ENCODE measurements at places on chromosomes 2 and 18.

DNA sequence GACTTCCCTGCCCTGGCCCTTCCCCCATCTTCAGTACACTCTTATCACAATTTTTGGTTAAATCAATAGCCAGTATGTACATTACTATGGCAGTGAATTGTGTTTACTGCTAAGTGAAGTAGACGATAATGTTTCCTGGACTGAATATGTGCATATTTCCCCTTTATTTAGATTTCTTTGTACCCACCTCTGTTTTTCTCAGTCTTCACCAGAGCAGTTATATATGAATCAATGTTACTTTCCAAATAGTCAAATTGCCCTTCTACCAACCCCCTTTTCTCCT lies 97.1 kb upstream of the HS6ST1 start:
- no peak for DNase-seq

DNA sequence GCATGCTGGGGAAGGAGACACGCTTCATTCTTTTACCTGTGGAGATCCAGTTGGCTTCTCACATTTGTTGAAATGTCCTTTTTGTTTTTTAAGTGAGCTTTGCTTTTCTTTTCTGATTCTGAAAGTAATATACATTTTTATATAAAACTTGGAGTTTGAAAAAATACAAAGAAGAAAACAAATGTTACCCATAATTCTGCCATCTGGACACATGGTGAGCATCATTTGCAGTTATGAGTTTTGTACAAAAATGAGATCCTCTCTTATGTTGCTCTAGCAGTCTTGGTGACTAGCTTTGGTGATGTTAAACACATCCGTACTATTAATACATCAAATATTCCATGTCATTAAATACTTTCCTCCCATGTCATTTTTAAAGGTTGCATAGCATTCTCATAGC lies 101.1 kb upstream of the OTOS start:
- no peak for DNase-seq

DNA sequence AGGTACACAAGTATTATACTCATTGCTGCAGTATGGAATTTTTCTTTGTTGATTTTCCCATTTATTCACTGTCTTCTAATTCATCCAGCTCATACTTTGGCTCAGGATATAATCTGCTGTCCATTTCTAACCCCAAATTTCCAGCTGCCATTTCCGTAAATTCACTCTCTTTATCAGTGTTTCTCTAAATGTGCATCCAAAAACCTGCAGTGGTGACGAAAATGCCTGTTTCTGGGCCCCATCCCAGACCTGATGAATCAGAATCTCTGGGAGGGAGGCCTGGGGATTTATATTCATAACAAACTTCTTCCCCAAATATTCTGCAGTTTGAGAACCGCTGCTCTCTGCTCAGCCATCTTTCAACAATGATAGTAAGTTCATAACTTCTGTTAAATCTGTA lies 86.6 kb downstream of the VWC2L start:
- DNase-seq = no peak

- DNase-seq = peak; percentile 35
Observed at GRCh38 chr2:226885769-226886435, 50.0 kb downstream of the RHBDD1 start.

DNA sequence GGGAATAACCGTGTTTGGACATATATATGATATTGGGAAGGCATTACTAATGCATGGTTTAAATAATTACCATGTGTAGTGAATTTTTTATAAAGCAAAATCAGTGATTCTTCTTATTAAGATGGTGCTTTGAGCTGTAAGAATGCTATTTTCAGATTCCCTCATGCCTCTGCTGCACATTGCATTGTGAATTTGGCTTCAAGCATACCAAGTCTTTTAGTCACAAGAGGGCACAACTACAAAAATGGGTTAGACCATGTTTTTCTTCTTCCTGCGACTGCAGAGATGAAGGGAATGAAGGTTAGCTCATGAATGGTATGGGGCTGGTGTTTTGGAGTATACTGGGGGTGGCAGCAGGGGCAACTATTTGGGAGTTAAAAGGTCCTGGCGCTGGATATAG lies 320.1 kb downstream of the SLC4A3 start:
- DNase-seq = peak; percentile 23

- DNase-seq = peak; percentile 2
Observed at GRCh38 chr2:159497847-159498246, 118.5 kb downstream of the BAZ2B start.

DNA sequence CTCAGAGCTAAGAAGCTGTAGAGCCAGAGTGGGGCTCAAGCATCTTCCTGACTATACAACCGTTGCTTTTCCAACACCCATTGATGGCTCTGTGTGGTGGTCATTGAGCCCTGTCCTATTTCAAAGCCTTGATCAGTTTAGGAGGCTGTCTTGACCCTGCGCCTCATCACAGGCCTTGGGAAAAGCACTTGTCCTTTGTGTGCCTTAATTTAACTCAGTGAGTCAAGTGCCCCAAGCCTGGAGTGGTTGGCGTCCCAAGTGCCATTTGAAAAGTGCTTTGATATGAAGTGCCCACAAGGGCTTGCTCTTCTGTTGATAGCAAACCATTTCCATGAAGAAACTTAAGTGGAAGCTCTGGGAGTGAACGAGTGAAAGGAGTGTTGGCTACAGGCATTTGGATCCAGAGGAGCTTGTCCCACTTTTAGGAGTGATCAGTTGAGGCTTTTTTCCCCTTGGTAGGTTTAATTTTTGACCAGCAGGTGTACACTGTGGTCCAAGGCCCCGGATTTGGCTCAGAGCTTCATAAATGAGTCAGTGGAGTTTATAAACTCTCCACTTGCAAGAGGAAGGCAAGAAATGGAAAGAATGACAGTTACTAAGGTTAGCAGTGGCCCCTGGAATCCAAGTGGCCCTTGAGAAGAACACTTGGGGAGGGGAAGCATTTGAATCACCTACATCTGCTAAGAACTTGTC lies 50.3 kb downstream of the ACTR2 start:
- DNase-seq = peak; percentile 46

DNA sequence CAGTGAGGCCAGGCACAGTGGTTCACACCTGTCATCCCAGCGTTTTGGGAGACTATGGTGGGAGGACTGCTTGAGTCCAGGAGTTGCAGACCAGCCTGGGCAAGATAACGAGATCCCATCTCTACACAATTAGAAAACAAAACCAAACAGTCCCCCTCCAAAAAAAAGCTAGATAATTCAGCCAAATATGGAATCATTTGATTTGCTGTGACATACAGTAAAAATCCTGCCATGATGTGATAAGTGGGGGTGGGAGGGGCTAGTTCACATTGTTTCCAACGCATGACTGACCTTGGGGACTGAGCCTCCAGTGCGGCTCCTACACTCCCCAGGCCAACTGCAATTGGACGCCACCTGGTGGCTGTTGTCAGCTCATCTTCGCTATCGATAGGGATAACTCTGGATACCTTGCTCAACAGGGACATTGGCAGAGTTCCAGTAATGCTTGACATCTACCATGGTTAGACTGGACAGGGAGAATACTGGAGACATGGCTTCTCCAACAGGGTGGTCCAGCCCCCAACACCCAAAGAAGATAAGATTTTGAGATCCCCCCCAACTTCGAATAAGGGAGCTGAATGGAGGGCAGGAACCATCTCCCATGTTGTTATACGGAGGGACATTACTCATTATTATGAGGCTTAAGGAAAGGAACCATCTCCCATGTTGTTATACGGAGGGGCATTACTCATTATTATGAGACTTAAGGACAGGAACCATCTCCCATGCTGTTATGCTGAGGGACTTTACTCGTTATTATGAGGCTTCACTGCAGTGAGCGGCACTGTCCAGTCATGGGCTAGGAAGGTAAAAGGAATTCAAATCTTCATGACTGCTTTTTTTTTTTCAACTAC lies 135.9 kb downstream of the TGIF1 start:
- peak; percentile 87 for DNase-seq

DNA sequence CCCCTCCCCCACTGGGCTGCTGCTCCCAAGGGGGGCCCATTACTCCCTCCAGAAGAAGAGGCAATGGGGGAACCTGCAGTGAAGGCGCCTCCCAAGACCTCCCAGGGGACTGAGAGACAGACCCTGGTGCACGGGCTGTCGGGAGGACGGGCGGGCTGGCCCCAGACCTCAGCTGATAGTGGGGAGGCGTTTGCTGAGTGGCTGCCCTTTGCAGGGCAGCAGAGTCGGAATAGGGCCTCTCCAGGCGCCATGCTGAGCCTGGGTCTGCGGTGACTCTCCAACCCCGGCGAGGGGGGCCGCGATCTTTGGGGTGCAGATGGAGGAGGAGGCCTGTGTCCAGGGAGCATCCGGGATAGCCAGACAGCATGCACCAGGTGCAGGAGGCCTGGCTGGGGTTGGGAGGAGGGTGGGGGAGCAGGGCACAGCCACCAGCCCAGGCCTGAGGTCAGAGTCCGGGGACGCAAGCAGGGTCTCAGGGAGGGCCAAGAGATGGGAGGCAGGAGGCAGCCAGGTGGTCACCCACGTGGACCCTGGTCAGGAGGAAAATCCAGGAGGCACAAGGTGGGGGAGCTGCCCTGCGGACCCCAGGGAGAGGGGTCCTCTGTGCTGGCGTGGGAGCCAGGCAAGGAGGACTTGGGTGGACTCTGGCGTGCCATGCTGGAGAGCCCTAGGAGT lies 11.0 kb downstream of the CROCC2 start:
- no peak for DNase-seq

DNA sequence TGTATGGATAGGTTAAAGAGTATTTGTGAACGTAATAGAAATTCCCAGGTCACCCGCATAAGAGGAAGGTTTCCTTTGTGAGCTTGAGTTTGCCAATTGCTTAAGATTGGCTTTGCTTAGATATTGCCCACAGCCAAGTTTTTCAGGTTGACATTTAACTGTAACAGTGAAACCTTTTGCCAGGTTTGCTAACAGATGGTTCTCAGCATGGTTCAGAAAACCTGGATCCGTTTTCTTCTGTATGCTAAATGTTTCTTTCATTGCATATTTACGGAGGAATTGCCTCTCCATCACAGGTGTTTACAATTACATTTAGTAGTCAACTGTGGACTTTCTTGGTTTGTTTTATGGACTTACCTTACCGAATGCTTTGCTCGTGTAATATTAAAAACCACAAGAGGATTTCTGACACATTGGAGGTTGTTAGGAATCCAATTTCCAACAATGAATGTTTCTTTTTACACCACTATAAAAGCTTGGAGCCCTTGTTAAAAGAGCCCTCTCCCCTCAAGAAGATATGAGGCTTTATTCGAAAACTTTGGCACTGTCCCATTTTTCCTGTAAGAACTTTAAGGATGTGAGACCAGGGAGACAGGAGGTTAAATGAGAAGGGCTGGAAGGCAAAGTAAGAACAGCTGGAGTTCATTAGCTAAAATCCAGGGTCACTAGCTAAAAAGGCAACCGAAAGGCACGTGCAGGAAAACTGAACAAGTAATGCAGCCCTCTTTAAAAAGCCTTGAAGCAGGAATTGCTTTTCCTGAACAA lies 7.8 kb downstream of the CDK15 start:
- no peak for DNase-seq

DNA sequence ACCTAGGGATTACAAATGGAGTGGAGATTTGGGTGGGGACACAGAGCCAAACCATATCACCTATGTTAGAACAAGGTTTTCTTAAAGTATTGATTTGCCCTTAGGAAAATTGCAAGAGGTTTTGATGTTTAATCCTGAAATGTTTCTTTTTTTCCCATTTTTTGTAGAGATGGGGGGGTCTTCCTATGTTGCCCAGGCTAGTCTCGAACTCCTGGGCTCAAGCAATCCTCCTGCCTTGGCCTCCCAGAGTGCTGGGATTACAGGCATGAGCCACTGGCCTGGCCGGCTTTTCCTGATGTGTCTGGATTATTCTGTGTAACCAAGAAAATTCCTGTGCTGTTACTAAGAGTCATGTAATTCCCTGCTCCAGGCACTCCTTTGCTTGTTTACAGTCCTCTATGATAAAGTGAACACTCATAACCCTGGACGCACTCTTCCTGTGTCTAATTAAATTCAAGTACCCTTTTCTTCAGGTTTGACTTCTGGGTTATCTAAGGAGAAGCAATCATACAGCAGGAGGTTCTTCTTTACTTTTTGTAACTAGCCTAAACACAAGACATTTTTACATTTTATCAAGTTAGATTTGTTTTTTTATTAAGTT lies 15.0 kb upstream of the CTDP1 start:
- peak; percentile 81 for DNase-seq
